ENCODE measurements at places on chromosomes 7 and 10.

DNA sequence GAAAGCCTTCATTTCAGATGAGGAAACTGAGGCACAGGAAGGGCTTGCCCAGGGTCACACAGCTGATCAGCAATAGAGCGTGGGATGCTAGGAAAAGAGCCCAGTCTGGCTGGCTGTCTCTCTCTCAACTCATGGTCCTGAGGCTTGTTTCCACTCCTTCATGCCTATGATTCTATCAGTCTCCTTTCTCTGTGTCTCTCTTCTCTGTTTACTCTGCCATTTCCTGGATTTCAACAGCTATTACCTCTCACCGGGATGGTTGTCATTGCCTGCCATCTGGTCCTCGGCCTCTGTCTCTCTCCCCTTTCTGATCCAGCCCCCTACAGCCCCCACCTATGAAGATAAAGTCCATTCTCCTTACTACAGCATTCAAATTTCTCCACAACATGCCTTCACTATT, 93.3 kb upstream of the AGBL3 start:
- DNase-seq = no peak

GRCh38 chr7:142452791-142453190, 194.9 kb upstream of the PRSS58 start:
- DNase-seq = no peak

GRCh38 chr10:69629897-69630650, at the start of gene FAM241B:
Gene FAM241B (plus strand): TSS chr10:69630247. CDS start chr10:69631744, 1,497 bp downstream.
- DNase-seq = peak; percentile 69

DNA sequence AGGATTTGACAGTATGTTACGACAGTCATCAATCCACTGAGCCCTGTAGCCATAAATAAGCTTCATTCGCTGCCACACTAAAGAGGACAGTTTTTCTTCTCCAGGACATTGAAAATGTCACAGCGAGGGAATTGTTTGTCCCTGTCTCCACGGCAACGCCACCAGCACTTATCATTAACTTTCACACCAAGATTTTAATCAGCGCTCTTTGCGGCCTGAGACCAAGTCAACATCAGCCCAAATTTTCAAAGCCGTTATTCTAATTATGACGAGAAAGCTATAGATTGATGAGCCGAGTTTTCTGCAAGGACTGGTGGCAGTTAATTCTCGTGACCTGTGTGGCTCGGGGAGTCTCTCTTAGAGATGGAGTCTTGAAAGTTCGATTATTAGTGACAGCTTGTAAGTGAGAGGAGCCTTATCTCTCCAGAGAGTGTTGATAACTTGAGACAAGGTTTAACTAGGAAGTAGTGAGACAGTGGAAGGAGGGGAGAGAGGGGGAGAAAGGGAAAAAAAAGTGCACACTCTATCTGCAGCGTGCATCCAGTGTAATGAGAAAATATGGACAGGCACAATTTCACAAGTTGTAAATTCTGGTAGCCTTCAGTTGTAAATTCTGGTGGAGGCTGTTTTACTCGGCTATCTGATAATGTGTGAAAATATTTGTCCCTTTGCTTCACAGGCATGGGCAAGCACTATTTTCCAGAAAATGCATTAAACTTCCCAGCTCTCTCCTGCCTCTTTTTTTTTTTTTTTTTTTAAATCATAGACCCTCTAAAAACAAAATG, 473.3 kb downstream of the LRMDA start:
- no peak for DNase-seq

DNA sequence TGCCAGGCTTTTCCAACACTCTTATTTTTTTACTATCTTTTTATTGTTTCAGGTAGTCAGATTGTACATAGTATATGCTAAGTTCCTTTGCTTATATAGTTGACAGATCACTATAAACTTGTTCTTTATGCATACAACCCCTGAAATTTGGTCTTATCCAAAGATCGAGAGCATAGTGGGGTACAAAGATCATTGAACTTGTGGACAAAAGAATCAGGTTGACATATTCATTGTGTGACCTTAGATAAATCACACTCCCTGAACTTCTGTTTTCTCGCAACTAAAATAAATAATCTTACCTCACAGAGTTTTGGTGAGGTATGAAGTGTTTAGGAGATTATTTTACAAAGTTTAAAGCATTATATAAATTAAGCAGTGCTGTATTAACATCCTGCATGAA, 22.1 kb downstream of the ZNF277 start:
- DNase-seq = no peak

GRCh38 chr10:97898429-97898828, 48.8 kb downstream of the GOLGA7B start:
- no peak for DNase-seq

GRCh38 chr10:78518224-78518623, 484.6 kb downstream of the RPS24 start:
- DNase-seq = no peak

DNA sequence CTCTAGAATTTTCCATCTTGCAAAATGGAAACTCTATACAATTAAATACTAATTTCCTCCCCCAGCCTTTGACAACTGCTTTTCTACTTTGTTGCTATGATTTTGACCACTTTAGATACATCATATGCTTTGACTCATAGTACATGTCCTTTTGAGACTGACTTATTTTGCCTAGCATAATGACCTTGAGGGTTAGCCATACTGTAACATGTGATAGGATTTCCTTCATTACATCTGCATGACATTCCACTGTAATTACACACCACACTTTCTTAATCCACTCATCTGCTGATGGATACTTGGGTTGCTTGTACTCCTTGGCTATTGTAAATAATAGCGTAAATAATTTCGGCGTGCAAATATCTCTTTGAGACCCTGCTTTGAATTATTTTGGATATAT, 127.7 kb downstream of the JAZF1 start:
- DNase-seq = no peak

DNA sequence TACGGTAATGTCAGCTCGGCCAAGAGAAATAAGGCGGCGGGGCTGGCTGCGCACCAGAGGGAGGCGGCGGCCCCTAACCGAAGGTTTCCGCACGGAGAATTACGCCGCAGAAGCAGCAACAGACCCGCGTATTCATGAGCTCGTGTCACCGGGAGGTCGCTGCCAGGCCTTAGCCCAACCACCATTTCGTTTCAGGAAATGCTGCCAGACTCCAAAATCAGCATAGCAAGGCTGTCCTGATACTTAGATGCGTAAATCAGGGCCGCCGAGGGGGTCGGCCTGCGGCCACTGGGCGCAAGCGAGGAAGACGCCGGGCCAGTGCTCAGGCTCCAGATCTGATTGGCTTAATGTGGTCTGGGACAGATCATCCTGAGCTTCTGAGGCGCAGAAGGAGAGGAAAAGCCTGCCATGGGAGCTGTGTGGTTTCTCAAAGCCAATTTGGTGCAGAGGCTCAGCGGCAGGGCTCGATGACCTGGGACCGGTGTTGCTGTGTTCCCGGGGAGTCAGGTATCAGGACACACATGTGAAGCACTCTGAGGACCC, 247.9 kb downstream of the BAMBI start:
- no peak for DNase-seq

GRCh38 chr10:75726522-75727483, 295.4 kb downstream of the LRMDA start:
- DNase-seq = no peak
